ENCODE measurements at places on chromosomes 7 and 10.
A peak's percentile ranks its signal among the peaks of the same experiment; 100 is the strongest.

GRCh38 chr7:43588477-43589132 is 5.7 kb downstream of the STK17A start:
- no peak for DNase-seq

DNA sequence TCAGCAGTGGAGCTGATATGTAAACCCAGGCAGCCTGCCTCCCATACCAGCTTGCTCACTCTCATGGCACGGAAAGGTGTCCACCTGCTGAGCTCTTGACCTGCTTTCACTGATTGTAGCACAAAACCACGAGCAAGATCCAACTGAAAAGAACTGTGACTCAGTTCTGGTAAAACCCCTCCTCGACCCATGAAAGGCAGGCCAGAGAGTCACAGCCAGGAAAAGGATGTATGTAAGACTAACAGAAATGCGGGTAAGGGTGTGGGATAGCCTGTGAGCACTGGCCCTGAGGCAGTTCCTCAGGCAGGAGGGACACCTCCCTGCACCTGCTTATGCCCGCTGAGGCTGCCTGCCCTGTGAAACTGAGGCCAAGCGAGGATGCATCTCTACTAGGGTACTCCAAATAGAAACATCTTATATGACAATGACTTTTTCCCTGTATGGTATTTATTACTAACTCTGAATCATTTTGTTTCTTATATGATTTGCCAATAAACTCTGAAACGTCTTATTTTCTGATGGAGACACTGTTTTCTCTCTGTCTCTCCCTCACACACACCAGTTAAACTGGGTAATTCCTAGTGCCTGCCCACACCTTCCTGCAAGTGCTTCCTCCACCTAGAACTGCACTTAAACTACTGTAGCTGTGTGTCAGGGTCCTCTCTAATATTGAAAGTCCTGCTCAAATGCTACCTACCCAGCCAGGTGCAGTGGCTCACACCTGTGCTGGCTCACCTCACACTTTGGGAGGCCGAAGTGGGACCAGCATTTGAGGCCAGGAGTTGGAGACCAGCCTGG is 73.3 kb upstream of the GHITM start:
- DNase-seq = no peak

- no peak for DNase-seq
These were observed 166.3 kb downstream of the SKIDA1 start for GRCh38 chr10:21359202-21359601.

DNA sequence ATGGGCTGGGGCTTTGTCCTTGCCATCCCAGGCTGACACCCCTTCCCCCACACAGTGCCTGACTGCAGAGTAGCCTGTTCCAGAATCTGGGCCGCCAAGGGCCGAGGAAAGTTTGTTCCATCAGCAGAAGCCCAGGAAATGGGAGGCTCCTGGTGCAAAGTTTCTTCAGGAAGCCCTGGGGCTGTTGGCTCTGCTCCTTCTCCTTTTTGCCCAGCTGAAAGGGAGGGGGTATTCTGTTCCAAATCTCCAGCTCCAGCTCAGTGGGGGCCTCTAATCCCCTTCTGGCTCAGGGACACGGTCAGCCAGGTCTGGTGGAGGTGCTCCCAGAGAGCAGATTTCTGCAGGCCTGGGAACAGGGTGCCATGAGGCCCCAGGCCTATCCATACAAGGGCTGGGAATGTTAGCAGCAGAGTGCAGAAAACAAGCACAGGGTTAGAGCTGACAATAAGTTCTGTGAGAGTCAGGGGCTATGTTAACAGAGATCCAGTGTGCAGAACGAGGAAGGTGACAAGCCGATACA is 399.5 kb downstream of the RPS24 start:
- no peak for DNase-seq

DNA sequence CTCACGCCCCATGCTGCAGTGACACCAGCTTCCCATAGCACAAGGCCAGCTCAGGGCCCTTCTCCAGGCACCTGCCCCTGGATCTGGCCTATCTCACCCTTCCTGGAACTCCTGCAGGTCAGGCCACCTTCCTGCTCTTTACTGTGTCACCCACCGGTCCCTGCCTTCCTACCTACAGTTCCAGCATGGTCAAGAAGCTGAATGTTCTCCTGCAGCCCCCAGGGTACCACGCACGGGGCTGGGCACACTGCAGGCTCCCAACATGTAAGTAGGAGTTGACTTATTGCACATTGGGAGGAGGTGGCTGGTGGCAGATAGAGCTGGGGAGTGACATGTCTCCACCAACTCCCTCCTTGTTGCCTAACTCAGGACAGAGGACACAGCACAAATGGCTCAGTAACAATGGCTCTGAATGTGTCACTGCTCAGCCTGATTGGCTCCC is 14.5 kb downstream of the ITPRIP start:
- DNase-seq = no peak

- peak; percentile 74 for DNase-seq
These were observed 122.5 kb upstream of the SAMD8 start for GRCh38 chr10:74988832-74989561.

- DNase-seq = no peak
These were observed 133.1 kb downstream of the CD36 start for GRCh38 chr7:80771523-80771922.

DNA sequence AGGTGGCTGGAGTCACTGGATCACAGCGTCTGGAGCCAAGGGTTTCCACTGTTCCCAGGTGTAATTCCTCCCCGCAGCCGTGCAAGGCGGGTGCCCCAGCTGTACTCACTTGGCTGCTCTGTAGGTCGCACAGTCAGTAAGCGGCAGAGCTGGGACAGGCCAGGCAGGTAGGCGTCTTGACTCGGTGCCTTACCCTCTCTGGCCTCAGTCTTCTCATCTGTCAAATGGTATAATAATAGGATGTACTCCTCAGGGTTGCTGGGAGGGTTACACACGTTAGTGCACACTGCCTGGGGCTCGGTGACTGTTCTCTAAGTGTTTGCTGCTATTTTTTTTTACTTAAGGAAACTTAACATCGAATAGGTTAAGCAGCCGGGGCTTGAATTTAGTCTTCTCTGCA is 27.0 kb downstream of the MYL10 start:
- no peak for DNase-seq

GRCh38 chr10:79173582-79174262 is 105.0 kb downstream of the ZMIZ1 start:
- no peak for DNase-seq

- no peak for DNase-seq
These were observed 151.4 kb downstream of the TMEM168 start for GRCh38 chr7:112638675-112639400.

- no peak for DNase-seq
These were observed 30.2 kb downstream of the MGAM start for GRCh38 chr7:142025896-142026295.

GRCh38 chr10:89035461-89035860 is 44.9 kb downstream of the FAS start:
- DNase-seq = no peak

DNA sequence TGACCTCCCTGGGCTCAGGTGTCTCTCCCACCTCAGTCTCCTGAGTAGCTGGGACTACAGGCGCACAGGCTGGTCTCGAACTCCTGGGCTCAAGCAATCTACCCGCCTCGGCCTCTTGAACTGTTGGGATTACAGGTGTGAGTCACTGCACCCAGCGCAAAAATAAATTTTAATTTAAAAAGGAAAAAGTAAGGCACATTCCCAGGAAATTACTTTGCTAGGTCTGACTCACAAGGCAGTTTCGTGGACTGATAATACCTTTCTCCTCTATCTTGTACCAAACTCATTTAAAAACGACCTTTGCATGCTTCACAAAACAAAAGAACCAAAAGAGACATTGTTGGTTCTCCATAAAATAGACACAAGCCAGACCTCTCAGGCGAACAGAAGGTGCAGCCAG is 29.7 kb downstream of the PARP12 start:
- DNase-seq = no peak

DNA sequence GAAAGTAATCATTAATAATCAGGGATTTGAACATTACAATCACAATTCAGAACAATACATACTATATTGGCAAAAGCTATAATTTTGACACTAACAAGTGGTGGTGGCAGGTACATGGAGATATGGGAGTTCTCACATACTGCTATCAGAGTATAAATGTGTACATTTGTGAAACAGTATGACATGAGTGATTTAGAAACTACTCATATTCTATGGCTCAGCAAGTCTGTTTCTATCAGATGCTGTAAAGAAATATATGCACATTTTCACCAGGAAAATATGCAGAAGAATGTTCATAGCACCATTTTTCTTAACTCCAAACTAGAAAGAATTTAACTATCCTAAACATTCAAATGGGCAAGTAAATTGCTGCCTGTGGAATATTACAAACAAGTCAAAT is 620.0 kb downstream of the SH2D4B start:
- DNase-seq = no peak

DNA sequence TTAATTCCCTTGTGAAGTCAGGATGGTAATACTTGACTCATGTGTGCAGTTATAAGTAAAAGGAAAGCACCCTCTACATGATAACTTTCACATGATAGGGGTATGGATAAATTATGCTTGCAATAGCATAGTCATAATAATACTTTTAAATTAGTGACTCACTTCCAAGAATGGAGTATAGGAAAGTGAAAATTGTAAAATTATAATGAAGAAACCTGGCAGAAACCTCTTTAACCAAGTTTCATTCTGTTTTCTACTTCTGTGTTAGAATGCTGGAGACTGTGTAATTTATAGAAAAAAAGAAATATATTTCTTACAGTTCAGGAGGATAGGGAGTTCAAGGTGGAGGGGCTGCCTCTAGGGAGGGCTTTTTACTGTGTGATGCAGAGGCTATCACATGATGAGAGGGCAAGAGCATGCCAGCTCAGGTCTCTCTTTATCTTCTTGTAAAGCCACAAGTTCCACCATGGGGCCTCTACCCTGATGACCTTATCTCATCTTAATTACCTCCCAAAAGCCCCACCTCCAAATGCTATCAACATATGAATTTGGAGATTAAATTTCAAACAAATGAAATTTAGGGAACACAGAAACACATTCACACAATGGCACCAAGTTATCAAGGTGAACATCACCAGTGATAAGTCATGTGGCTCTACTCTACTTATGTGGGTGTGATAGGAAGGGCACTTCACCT is 43.2 kb downstream of the HDAC9 start:
- DNase-seq = no peak

GRCh38 chr7:7315851-7316250 is 133.5 kb downstream of the C1GALT1 start:
- no peak for DNase-seq

DNA sequence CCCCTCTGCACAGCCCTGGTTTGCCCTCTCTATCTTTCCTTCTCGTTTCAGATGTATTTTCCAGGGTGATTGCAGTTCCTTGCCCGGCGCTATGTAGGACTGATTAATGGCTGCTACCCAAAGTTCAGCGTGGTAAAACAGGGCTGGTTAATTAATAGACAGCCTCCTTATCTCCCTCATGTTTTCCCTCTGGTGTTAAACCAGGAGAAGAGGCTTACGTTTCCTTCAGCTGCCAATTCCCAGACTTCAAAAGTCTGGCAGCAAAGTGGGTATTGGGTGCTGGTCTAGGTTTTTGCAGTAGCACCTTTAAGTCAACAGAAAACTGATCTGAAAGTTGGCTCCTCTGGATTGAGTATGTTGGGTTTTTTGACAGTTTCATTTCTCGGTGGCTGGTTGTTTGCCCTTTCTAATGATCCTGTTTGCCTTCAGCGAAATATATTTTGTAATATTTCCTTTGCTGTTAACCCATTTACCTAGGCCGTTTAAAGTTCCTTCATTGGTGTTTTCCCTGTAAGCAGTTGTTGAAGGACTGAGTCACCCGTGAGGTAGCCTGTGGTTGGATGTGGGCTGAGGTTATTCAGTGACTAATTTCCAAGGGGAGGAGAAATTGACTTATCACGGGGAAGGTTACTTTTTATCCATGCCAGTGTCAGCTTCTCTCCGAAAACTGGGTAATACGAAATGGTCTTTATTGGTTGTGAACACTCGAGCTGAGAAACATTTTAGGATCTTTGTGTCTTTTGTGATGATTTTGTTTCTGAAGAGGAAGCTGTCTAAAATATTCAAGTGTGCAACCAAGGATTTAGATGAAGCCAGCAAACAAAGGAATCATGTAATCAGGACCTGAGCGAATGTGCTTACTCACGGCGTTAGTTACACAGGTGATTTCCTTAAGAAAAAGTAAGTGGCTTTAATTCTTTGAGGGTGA is 257.2 kb downstream of the KIAA1217 start:
- DNase-seq = no peak

DNA sequence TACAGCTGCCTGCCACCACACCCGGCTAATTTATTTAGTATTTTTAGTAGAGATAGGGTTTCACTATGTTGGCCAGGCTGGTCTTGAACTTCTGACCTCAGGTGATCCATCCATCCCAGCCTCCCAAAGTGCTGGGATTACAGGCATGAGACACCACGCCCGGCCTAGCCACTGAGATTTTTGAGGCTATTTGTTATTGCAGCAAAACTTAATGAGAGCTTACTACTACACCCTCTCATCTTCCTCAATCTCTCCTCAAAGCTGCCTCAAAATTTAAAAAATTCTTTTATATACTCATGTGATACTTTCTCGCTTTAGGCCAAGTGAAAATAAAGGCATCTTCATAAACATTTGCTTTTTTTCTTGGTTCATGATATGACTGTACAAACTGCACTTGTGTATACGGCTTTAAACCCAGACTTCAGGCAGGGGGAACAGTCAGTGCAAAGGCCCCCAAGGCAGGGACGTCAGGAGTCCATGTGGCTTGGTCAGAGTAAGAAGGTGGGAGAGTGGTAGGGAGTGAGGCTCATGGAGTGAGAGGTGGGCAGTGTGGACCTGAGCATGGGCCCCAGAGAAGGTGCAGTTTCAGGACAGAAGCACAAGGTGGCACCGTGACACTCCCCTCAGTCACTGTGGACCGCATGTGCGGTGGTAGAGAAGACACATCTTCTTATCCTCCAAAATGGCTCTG is 55.5 kb downstream of the SYPL1 start:
- peak; percentile 79 for DNase-seq

DNA sequence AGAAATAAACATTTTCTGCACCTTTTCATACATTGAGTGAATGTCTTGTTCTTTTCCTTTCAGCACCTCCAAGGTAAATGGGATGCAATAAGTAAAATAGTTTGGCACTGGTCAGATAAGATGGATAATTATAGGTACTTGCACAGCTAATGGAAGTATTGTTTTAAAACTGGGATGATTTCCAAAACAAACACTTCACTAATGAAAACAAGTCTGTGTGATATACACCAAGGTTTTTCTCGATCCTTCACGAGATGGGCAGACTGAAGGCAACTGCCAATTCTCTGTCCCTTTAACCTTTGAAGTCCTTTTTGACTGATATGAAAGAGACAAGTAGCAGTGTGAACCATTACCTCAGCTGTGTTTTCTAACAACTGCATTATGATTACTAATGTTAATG is 423.8 kb downstream of the GFRA1 start:
- no peak for DNase-seq

DNA sequence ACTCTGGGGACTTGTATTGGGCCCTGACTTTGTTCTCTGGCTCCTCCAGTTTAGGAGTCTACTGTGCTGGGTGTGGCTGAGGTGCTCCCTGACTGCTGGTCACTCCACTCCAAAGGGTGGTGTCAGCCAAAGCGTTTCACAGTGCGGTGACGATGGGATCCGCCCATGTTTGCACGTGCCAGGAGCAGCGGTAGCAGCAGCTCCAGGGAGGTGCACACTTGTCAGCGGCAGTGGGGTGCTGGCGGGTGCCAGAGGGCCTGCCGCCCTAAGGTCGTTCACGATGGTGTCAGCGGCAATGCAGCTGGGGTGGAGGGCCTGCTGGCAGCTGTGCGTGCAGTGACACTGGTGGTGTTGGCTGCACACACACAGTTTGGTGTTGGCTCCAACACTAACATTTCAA is 268.5 kb upstream of the AKR1E2 start:
- no peak for DNase-seq

GRCh38 chr10:47205192-47205591 is 94.8 kb upstream of the GDF10 start:
- no peak for DNase-seq

- DNase-seq = no peak
These were observed 16.3 kb downstream of the ELMO1 start for GRCh38 chr7:37432281-37432920.

All from NCI-H1092 (cell line).